ENCODE measurements at places on chromosomes 11 and 22. TPM values are rescaled to one million over a fixed set of nuclear protein-coding genes. Genes with fewer than 3 reads are reported as not detected.

MS4A15 gene
- not detected for total RNA-seq

TMPRSS5 gene
- total RNA-seq, result 0.21 TPM

MYBPC3 gene
- total RNA-seq, result 489 TPM

TENM4 gene
- 59.6 TPM for total RNA-seq

OR4A16 gene
- not detected for total RNA-seq

MLC1 gene
- total RNA-seq, result 0.27 TPM

RTN4RL2 gene
- 0.09 TPM for total RNA-seq

C11orf87 gene
- 0.49 TPM for total RNA-seq

SAA4 gene
- total RNA-seq, result not detected

RNF26 gene
- total RNA-seq, result 18.6 TPM

OR6T1 gene
- total RNA-seq, result not detected

GPR83 gene
- total RNA-seq, result 0.15 TPM

CCDC73 gene
- total RNA-seq, result not detected

CALCA gene
- total RNA-seq, result not detected

SYT8 gene
- not detected for total RNA-seq

TIMP3 gene
- 72.8 TPM for total RNA-seq

FOLH1 gene
- total RNA-seq, result not detected

OR52I2 gene
- total RNA-seq, result not detected

SCT gene
- total RNA-seq, result 4.3 TPM

DBX1 gene
- total RNA-seq, result not detected

NCF4 gene
- not detected for total RNA-seq

UBQLNL gene
- 3.4 TPM for total RNA-seq

NNMT gene
- total RNA-seq, result not detected

HEPN1 gene
- not detected for total RNA-seq

ISX gene
- not detected for total RNA-seq

MAPK8IP2 gene
- total RNA-seq, result 2.4 TPM

AMBRA1 gene
- 27.7 TPM for total RNA-seq

C11orf86 gene
- not detected for total RNA-seq

TMPRSS6 gene
- total RNA-seq, result not detected
